ENCODE measurements at places on chromosomes 11 and 22.

- DNase-seq: no peak
Observed at GRCh38 chr22:31332010-31332409, 14.1 kb downstream of the PATZ1 start.

DNA sequence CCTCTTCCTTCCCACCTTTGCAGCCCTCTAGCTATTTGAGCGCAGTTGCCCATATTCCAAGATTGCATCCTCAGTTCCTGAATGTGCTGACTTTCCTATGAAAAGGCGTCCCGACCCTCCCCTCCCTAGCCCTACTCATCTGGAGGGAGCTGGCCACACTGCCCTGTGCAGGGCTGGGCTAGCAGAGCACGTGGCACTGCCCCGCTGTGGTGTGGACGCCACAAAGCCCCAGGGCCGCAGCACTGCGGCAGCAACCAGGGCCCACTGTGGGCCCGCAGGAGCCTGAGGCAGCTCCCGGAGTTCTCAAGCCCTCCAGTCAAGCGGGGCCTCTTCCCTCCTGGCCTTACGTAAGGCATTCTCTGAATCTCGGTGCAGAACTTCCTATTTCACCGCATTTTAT lies 27.6 kb downstream of the B3GAT1 start:
- DNase-seq: no peak

- DNase-seq: no peak
Observed at GRCh38 chr11:33869481-33870422, 22.1 kb downstream of the LMO2 start.

GRCh38 chr11:83317757-83318690 lies 31.9 kb upstream of the CCDC90B start:
- DNase-seq: no peak

DNA sequence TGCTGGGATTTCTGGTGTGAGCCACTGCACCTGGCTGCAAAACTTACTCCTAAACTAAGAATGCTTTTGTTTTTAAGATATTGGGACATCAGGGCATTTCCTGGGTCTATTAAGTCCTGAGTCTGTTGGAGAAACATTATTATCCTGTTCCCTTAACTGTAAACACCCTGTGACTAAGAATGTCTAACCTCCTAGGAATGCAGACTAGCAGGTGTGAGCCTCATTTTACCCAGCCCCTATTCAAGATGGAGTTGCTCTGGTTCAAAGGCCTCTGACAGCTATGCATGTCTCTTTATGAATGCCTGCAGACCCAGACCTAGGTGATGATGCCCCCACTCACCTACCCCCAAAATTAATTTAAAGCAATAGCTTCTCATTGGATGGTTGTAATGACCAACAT lies 46.2 kb downstream of the DEPDC5 start:
- DNase-seq: no peak

DNA sequence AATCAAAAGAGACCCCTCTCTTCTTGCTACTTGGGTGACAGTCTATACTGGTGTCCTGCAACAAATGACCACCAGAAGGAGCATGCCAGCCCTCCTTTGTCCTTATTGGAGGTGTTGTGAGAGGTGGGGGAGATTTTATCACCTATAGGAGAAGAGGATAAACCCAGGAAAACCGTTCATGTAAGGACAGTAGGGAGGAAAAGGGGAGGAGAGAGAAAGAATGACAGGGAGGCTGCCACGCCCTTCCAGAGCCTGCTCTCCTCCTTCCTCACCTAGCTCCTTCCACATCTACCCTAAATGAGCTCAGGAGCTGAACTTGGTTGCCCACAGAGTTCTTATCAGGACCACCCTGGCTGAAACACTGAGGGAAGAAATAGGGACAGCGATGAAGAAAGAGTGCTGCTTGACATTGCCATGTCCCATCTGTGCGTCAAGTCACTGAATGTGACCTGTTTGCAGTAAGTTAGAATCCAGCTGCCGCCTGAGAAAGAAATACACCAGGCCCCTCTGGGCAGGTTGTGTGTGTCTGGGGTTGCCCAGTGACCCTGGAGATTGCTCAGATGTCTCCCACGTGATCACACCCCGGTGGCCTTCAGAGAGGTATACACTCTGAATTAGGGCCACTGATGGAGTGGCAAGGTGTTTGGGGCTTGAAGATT lies 40.4 kb upstream of the ETS1 start:
- no peak for DNase-seq
